ENCODE measurements at places on chromosomes 6 and 20.
A peak's percentile ranks its signal among the peaks of the same experiment; 100 is the strongest.

- DNase-seq: no peak
Observed at GRCh38 chr6:7572213-7572943, 17.6 kb upstream of the SNRNP48 start.

GRCh38 chr6:14094721-14095120 lies 22.9 kb upstream of the CD83 start:
- no peak for DNase-seq

DNA sequence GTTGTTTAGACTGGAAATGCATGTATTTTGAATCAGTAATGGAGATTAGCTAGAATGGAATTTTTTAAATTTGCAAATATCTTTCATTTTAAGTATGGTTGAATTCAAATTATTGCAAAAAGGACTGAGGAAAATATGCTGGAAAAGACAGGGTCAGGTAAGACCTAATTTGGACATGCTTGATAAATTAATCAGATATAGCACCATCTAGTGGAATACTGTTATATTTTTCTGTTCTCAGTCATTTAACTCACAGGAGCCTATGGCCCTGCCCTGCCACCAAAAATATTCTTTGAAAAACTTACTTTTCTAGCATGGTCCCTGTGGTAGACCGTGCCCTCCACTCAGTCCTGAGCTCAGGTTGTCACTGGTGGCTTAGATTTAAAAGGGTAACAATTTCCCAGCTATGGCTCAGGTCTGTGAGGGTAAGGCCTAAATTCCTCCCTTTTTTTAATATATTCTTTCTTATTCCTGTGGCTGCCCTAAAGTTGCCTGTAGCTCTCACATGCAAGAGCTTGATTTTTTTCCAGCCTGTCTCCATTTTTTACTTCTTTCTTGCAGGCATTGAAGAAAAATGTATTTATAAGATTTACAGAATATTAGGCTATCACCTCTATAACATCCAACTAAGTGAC lies 25.3 kb upstream of the KIAA1586 start:
- DNase-seq: peak; percentile 19

DNA sequence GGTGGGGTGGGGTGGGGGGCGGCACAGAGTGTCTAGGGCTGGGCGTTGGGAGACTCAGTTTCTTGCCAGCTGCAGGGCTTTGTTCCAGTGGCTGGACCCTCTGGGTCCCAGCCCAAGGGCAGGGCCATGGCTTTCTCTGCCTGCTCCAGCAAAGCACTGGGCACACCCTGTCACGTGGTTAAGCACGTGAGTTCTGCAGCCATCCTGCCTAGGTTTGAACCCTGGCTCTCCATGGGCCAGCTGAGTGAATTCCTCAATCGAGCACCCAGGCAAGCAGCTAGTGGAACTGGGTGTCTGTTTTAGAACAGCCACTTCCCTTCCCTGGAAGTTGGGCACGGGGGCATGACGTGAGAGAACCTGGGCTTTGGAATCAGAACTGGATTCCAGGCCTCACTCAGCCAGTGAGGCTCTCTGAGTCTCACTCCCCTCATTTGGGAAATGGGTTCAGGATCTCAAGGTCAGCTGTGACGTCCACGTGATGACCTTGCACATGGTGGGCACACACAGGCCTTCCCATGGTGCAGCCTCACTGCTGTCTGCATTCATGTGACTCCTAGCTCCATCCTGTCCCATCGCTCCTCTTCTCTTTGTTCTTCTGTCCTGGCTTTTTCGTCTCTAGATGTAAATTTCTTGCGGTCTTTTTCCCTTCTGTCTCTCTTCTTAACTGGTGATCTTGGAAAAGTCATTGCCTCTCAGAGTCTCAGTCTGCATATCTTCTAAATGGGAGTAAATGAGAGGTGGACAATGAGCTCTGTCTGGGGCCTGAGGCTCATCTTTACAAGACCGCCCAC lies 45.9 kb downstream of the NOL4L start:
- no peak for DNase-seq

DNA sequence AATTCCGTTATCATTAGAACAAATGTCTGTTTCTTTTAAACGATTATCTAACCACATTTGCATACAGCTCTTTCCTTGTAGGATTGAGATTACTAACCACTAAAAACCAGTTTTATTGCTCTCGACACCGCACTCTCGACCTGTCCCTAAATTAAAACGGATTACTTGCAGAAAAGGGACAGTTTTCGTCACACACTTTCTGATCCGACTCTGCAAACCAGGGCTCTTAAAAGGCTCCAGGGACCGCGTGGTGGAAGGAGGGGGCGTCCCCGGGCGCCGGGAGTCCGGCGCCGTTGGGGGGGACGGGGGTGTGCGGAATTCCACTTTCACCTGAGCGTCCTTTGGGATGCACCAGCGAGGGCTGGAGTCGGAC lies 731 bp downstream of the MAK start:
- DNase-seq: no peak

DNA sequence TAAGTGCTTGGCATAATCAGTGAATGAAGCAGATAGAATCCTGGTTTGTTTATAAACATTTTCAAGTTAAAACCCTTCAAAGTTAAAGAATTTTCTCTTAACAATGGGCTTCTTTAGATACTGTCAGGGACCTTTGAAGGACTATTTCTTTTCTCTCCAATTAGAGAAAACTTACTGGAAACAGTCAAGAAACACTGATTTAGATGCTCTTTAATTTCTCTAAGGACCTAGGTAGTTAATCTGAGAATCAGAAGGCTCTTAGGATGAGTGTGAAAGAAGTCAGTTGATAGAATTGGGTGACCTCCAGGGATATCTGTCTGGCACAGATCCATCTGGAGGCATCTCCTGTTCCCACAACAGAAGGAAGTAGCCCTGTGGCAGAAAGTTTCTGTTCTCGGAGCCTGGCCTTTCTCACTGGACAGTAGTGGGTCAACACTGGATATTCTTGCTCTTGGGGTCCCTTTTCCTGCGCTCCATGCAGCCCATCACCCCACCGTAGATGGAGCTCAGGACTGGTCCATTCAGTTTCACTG lies 22.5 kb downstream of the KIAA0408 start:
- DNase-seq: no peak

GRCh38 chr6:84197708-84198107 lies 29.7 kb downstream of the CEP162 start:
- DNase-seq: no peak

GRCh38 chr20:43440531-43440930 lies 17.2 kb upstream of the SRSF6 start:
- DNase-seq: no peak

DNA sequence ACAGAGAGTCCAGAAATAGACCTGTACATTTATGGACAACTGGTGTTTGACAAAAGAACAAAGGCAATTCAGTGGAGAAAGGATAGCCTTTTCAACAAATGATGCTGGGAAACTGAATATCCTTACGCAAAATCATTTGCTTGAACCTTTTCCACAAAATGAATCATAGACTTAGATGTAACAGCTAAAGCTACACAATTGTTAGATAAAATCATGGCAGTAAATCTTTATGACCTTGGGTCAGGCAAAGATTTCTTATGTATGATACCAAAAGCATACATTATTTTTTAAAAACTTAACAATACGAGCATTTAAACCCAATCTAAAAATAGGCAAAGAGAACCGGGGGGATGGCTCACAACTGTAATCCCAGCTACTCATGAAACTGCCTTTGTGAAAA lies 73.5 kb upstream of the DST start:
- no peak for DNase-seq

GRCh38 chr6:110357664-110358552 lies at the start of gene METTL24:
TSS of gene METTL24 (minus strand) at chr6:110358349. CDS start at chr6:110358272, 77 bp downstream.
- peak; percentile 37 for DNase-seq

- no peak for DNase-seq
Observed at GRCh38 chr20:45181639-45182038, 6.9 kb downstream of the PI3 start.

- DNase-seq: peak; percentile 59
Observed at GRCh38 chr6:30259140-30260035, 46.2 kb upstream of the TRIM26 start.

DNA sequence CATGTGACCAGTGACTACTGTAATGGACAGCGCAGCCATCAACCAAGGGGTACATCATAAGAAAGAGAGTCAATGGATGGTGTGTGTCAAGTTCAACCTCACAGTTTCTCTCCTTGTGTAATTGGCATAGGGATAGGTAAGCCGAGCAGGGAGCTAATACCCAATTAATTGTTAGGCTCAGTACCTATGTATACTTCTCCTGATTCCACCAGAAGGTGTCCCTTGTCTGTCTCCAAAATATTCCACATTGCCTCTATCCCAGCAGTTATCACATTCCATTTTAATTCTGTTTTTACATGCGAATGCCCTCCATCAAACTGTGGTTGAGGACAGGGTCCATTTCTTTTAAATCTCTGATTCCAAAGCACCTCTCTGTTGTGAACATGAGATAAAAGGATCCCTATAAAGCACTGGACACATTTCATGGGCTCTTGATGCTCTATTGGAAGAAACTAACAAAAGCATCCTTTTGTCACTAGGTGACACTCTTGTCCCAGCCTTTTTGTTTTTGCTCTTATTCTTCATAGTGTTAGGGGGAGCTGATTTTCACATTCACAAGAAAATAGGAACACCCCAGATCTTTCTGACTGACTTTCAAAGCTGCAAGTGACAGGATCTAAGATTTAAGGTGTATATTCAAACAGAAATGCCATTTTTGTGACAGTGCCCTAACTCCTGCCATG lies 38.9 kb downstream of the FBXO9 start:
- no peak for DNase-seq

DNA sequence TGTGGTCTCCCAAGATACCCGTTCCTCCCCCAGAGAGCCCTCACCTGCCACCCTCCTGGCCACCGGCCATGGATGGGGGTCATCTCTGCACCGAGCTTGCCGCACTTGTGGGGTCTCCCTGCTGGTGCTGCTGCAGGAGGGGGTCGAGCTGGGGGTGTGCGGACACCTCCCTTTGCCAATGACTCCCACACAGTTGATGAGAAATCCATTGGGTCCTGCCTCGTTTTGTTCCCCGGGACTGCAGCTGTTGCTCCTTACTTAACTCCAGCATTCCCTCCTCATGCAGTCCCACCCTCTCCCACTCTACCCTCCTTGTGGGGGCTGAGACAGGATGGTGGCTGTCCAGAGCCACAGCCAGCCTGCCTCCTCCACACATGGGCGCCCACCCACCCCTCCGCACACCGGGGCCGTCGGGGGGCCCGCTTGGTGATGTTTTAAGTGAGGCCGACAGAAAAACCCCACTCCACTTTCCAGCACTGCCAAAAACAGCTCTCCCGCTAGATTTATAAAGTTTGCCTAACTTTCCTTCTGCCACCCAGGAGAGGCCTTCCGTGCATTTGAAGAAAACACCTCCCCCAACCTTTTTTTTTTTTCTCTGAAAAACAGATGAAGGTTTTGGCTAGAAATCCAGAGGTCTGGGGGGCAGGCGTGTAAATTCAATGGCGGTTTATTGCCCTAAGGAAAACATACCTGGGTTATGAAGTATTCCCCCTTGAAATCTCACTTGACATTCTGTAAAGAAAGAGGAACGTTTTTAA lies 53.5 kb upstream of the APCDD1L start:
- DNase-seq: no peak

DNA sequence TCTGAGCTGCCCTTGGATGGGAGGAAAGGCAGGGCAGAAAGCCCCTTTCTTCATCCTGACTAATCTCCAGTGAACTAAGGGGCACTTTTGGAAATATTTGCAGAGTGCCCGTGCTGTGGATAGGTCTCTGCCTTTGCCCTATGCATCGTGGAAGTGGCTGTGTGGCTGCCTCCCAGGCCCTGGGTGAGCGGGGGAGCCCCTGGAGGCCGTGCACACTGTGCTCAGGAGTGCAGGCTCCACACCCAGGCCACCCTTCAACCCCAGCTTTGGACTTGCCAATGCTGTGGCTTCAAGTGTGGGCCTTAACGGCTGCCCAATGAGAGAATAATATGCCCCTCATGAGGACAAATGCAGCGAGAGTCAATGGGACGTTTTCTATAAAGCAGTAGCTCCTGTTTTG lies 36.7 kb upstream of the ARMC2 start:
- no peak for DNase-seq

Measured in HuH-7.5 (cell line).